A172 (cell line): ENCODE measurements at places on chromosomes 13 and 19. TPM values are rescaled to one million over a fixed set of nuclear protein-coding genes. Genes with fewer than 3 reads are reported as not detected.

The KIR3DL1 gene
- total RNA-seq = not detected in 2 replicates

The PSG3 gene
- total RNA-seq = not detected in 2 replicates

DNA sequence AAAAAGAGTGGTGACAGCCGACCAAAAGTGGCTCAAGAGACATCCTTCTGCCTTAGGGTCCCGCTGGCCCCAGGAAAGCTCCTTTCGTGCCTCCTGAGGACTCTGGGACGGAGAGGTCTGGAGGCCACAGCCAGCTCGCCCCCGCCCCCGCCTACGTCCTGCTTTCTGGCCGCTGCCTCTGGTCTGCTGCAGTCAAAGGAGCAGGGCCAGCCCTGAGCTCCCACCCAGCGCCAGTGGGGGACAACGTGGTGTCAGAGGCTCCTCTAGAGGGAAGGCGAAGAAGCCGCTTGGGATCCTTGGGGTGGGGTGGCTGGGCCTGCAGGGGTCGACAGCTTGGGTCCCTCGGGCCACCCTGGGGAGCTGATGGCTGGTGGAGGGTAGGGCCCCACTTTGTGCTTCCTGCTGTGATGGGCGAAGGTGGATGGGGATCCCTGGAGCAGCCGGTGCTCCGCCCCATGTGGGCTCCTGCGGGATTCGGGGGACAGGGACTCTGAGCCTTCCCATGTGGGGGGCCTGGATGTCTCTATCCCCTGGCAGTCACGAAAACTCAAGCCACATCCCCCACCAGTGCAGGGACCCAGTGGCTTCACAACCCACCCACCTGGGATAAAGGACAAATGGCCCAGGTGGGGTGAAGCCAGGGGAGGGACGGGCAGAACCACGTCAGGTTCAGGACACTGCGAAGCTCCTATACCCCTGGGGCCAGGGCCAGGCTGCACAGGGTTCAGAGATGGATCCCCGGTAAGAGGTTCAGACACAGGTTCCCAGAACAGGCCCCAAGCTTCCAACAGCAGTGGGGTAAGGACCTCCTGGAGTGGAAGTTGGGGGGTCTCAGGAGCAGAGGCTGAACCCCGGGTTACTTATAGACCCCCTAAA is 9.0 kb upstream of the DIRAS1 start:
- no peak for DNase-seq

GRCh38 chr19:5255602-5256231 is 84.9 kb downstream of the PTPRS start:
- no peak for DNase-seq
